ENCODE measurements at places on chromosomes 16 and 17.
A peak's percentile ranks its signal among the peaks of the same experiment; 100 is the strongest.

- DNase-seq = no peak
Measured at GRCh38 chr17:41563607-41564170, 8.2 kb downstream of the KRT9 start.

DNA sequence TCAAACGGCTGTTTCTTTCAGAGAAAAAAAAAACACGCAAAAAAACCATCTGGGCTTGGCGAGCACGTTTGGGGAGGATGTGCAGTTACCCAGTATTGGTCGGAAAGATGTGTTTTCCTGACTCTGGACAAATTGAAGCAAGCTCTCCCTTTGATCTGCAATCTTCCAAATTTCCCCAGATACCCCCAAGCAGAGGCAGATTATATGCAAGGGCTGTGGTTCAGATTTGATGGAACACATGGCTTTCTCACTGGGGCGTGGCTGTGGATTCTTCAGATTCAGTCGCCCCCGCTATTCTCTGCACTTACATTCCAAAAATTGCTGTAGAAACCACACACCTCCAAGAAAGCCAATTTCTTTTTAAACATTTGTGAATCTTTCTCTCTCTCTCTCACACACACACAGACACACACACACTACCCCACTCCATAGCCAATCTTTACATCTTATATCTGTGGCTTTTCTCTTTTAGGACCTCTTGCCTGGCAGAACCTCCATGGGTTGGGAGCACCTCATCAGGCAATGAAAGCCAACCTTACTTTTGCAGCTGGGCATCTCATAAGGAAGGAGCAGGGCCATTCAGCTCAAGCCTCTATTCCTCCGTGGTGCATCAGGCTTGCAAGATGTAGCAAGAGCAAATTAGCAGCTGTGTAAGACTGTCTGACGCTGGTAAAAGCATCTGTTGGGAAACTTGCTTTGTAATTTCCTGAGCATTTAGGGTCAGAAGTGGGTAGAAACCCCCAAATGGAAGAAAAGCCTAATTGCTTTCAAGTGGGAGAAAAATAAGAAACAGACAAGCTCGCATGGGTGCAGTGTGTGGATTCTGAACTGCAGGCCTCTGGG is 103.9 kb upstream of the FAM20A start:
- peak; percentile 73 for DNase-seq

DNA sequence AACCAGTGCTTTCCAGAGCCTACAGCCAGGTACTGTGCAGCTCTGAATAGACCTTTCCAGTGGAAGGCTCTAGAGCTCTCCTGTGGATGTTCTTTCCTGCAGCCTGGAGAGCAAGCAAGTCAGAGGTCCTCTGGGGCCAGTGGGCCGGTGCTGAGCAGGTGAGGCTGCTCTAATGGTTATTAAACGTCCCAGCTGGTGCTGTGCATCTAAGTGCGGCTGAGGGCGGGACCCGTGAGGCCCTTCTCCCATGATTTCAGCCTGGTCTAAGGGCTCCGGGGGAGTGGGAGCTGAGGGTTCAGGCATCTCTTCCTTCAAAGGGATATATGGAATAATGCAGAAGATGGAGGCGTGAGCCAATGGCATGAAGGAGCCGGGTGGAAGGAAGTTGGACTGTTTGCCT is 83.7 kb upstream of the SDK2 start:
- no peak for DNase-seq

DNA sequence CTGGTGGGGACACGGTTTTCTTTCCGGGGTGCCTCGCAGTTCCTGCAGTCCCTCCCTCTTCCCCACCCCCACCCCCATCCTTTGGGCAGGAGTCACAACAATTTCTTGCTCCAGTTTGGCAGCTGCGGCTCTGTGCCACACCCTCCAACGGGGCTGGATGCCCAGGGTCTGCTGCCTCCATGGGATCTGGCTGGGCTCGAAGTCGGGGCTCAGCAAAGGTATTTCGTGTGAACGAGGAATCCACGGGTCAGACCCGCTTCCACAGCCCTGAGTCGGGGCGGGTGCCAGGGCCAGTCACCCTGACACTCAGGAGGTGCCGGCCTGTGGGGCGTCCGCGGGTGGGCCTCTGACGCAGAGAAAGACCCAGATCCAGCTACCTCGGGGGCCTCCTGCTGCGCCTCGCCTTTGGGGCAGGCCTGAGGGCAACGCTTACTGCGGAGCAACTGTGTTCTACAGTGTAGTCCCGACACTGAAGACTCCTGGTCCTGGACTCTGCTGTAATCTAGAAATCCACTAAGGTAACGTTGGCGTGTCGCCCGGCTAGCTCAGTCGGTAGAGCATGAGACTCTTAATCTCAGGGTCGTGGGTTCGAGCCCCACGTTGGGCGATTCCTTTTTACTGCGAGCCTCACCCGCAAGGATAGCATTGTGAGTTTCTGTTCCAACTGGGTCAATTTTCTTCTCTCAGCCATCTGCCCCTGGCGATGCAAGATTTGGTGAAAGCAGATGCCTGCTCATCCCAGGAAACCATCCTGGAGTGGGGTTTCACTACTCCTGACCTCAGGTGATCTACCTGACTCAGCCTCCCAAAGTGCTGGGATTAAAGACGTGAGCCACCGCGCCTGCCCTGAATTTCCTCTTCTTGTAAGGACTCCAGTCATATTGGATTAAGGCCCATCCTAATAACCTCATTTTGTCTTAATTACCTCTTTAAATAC is 12.6 kb upstream of the OR1F1 start:
- peak; percentile 57 for DNase-seq

DNA sequence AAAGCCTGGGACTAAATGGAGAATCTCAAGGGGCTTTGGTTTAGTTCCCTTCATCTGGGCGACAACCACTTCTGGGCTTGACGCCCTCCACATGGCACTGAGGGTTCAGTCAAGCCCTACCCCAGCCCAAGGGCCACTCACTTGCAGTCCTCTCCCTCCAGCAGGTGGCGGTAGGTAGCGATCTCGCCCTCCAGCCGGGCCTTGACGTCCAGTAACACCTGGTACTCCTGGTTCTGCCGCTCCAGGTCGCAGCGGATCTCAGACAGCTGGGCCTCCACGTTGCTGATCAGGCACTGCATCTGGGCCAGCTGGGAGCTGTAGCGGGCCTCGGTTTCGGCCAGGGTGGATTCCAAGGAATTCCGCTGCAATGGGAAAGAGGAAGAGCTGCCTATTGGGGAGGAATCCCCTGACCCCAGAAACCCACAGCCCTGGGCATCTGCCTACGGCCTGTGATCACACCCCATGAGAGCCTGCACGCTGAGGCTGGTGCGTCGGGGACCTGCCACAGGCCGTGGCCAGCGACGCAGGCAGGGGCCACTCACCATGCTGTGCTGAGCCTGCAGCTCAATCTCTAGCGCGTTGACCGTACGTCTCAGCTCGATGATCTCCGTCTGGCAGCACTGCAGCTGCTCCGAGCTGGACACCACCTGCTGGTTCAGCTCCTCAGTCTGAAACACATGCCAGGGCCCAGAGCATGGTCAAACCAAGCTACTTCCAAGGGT is 2.7 kb downstream of the KRT36 start:
- no peak for DNase-seq

DNA sequence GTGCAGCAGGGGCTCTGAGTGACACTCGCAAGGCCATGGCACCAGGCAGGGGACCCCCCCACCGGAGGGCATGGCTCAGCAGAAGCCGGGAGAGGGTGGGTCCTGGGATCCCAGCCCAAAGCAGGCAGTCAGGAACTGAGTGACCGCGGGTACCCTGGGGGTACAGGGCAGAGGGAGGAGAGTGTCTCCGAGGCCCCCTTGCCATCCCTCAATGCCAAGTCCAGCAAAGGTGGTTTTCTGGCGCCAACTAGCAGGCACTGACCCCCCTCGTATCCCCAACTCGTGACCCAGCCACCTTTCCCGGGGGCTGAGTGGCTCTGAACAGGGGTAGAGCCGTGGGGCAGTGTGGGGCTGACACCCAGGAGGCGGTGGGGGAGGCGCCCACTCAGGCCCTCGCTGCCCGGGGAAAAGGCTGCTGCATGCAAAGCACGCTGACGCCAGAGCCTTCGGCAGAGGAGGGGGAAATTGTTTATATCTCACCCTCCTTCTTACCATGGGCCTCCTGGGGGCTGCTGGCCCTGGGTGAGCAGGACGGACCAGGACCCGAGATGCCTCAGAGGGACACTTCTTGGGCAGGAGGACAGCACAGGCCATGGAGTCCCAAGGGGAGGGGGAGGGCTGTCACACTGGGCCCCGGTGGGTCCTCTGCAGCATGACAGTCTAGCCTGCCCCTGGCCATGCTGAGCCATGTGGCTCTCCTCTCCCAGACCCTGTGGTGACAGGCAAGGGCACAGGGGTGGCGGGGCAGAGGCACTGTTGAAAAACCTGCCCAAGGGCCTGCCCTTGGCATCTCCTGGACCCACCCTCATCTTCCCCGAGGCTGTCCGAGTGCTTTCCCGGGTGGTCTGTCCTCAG is 14.6 kb upstream of the ENPP7 start:
- no peak for DNase-seq

DNA sequence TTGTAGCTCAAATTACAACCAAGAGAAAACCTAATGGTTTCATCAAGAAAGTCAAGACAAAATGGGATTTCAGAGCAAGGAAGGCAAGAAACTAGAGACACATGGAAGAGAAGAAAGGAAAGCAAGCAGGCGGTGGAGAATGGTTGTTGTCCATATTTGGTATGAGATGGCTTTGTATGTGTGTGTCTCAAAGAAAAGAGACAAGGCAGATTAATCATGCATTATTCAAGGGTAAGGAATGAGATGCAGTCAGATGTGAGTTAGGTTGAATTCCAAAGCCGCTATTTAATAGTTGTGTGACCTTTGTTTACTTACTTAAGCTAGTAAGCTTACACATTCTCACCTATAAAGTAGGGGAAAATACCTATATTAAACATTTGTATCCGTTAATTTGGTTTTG is 1029.6 kb downstream of the CDH11 start:
- DNase-seq = peak; percentile 67

Measured in SJSA1 (cell line).